ENCODE measurements at places on chromosomes 3 and 15. TPM values are rescaled to one million over a fixed set of nuclear protein-coding genes. Genes with fewer than 3 reads are reported as not detected.

WNT7A gene
- total RNA-seq, result 0.10 TPM

DNA sequence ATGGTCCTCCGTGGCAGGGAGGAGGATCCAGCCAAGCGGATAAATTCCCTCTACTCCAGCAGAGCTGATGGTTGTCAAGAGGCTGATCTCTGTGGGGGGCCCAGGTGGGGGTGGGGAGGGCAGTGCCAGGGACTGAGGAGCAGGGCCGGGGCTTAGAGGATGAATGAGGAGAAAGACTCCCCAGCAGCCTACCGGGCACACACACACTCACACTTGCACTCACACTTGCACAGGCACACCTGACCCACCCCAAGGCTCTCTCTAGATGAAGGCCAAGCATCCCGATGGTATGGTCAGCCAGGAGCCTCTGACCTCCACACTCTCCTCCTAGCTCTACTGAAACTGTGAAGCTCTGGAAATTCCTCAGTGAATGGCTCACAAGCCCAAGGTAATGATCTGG is 131.3 kb upstream of the PRR20G start:
- no peaks in the 10 kb centered on the region for H3K4me1 ChIP-seq
- H3K27me3 ChIP-seq, result peaks cover 31% of the 10 kb centered on the region
- DNase-seq, result no peak
- H3K4me3 ChIP-seq, result no peak overlapping the region

- H3K27ac ChIP-seq, result peak overlapping the region; percentile 97
- DNase-seq, result peak; percentile 44
- H3K4me3 ChIP-seq, result peak overlapping the region; percentile 94
- H3K36me3 ChIP-seq, result peaks cover 39% of the 10 kb centered on the region
Measured at GRCh38 chr15:25860885-25861866, 2.0 kb downstream of the ATP10A start.

FBXL2 gene
- not detected for total RNA-seq

GRCh38 chr15:60795471-60795870 is 316.5 kb upstream of the ICE2 start:
- no peak overlapping the region for H3K4me3 ChIP-seq
- peak overlapping the region; percentile 95 for H3K27ac ChIP-seq
- peaks cover 32% of the 10 kb centered on the region for H3K36me3 ChIP-seq
- peak; percentile 56 for DNase-seq
- no peaks in the 10 kb centered on the region for H3K27me3 ChIP-seq

DNA sequence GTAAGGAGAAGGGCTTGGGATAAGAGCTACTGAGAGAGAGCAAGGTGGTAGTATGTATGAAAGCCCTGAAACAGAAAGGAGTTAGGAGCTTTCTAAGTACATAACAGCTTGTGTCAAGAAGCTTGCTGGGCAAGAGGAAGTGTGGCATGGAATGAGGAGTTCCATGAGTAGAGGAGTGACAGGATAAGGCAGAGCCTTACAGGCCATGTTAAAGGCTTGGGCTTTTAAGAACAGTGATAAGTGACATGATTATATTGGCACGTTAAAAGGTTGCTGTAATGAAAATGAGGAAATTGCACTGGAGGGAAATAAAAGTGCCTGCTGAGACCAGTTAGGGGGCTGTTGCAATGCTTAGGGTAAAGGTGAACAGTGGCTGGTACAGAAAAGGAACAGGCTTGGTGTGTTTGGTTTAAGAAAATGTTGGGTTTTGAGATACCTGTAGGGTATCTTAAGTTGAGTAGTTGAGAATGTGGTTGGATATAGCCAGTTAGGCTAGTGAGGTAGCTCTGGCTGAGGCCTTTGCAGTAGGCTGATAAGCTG is 49.0 kb downstream of the MEF2A start:
- DNase-seq, result no peak
- no peak overlapping the region for H3K4me3 ChIP-seq
- peaks cover 61% of the 10 kb centered on the region for H3K4me1 ChIP-seq
- H3K36me3 ChIP-seq, result peaks cover 1% of the 10 kb centered on the region
- H3K27ac ChIP-seq, result peak overlapping the region; percentile 21

GRCh38 chr3:74402821-74403220 is 211.6 kb downstream of the CNTN3 start:
- no peaks in the 10 kb centered on the region for H3K4me1 ChIP-seq
- H3K36me3 ChIP-seq, result no peaks in the 10 kb centered on the region
- H3K27ac ChIP-seq, result no peak overlapping the region
- no peak overlapping the region for H3K4me3 ChIP-seq
- H3K27me3 ChIP-seq, result no peaks in the 10 kb centered on the region

PDIA5 gene
- total RNA-seq, result 21.2 TPM

FBXW12 gene
- total RNA-seq, result not detected

KNG1 gene
- total RNA-seq, result not detected

GRCh38 chr15:77335298-77335697 is 84.6 kb downstream of the PEAK1 start:
- no peaks in the 10 kb centered on the region for H3K4me1 ChIP-seq
- no peak overlapping the region for H3K27ac ChIP-seq
- H3K4me3 ChIP-seq, result no peak overlapping the region
- no peaks in the 10 kb centered on the region for H3K27me3 ChIP-seq
- no peaks in the 10 kb centered on the region for H3K36me3 ChIP-seq

All from activated naive CD4-positive, alpha-beta T cell treated with anti-CD3 and anti-CD28 coated beads for 36 hours (primary cell).